ENCODE measurements at places on chromosomes 11 and 22. TPM values are rescaled to one million over a fixed set of nuclear protein-coding genes. Genes with fewer than 3 reads are reported as not detected.

DNA sequence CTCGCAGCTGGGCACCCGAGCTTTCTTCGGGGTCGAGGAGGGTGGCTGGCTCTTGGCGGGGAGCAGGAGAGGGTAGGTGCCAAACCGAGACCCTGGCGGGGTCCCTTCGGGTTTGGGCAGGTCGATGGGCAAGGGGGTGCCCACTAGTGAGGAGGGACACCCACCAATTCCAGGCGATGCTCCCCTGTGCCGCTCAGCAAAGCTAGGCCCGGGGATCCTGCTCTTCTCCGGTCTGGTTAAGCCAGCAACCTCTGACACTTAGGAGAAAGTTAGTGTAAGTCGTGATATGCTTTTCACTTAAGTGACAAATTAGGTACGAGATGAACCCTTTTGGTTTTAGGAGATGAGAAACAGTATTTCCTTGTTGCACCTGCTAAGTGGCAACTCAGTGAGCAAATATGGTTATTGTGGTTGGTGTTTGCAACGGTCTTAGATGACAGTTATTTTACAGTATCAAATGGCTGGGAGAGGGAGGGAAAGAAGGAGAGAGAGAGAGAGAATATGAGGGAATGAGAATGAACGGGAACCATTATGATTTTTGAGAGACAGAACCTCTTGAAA, 565 bp downstream of the NUCB2 start:
- DNase-seq, result no peak

DNA sequence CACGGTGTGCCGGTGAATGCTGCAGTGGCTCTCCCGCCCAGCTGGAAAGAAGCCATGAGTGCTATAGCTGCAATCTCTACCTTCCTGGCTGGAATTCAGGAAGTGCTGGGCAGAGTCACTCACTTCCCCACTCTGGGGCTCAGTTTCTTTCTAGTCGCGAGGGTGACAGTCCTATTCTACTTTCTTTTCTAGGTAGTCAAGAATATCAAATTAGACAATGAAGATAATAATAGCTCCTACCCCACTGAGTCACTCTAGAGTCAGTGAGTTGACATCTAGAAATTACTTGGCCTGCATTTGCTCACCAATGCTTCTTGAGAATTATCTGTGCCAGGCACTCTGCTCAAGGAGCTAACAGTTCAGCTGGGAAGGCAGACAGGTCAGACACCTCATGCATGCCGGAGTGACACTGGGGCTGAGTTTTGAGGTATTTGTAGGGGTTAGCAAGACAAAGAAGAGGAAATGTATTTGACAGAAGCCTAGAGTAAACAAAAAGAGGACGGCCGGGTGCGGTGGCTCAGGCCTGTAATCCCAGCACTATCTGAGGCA, 3.2 kb downstream of the CENPM start:
- peak; percentile 66 for DNase-seq

GRCh38 chr11:47408598-47409439, 429 bp downstream of the SLC39A13 start:
- DNase-seq, result peak; percentile 43

- peak; percentile 71 for DNase-seq
Measured at GRCh38 chr11:12827929-12828812, 153.9 kb downstream of the TEAD1 start.

The BAD gene
- 86.0 TPM for total RNA-seq

The RABL2B gene
- total RNA-seq, result 23.9 TPM

The POU2AF2 gene
- 2.2 TPM for total RNA-seq

GRCh38 chr22:41699264-41700107, at the start of gene MEI1:
Gene MEI1, plus strand, starts transcription at chr22:41699503. Its CDS starts 36 bp downstream, at chr22:41699539.
- peak; percentile 87 for DNase-seq

DNA sequence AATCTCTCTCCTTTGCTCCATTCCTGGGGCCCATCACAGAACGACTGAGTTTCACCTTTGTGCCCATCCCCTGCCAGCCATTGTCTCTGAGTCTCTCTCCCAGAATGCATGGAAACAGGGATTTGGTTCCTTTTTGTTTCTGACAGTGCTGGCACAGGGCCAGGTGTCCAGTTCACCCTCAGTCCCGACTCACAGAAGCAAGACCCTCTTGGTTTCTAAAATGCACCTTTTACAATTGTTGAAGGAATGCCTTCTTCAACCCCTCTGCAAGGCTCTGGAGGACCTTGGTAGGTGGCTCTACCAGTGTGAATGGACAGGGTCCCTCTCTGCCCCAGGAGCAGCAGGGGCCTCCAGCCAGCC, 5.1 kb upstream of the MYEOV start:
- DNase-seq, result no peak

- DNase-seq, result peak; percentile 59
Measured at GRCh38 chr22:27918341-27919221, 475 bp downstream of the PITPNB start.

GRCh38 chr11:46889689-46890475, 28.5 kb downstream of the LRP4 start:
- peak; percentile 83 for DNase-seq

DNA sequence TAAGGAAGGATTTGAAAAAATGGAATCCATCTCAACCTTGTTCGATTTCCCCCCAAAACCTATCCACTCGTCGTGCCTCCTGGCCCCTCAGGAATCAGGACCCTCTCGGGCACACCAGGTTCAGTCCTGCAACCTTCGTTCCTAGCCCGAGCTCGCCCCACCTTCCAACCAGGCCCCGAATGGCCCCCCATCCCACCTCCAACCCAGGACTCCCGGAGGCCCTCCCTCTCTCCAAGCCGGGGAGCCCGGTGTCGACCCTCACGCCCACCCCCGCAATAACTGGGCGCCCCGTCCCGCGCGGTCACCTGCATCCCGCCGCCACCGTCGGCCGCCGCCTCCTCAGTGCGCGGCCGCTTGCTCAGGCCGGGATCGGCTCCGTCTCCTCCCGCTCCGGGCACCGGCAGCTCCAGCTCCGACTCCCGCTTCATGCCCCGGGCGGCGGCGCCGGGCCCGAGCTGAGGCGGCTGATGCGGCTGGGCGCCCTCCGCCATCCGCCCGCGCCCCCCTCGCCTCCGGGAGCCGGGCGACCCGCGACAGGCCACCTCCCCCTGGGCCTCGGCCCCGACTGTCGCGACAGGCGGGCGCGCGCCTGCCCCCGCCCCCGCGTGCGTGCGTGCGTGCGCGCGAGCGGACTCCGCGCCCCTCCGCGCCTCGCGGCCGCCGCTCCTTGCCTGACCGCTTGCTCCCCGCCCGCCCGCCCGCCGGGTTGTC, 534 bp downstream of the RBFOX2 start:
- peak; percentile 41 for DNase-seq

GRCh38 chr11:3222003-3222855, 3.6 kb upstream of the MRGPRG start:
- DNase-seq, result no peak
